ENCODE measurements at places on chromosomes 6 and 20.

DNA sequence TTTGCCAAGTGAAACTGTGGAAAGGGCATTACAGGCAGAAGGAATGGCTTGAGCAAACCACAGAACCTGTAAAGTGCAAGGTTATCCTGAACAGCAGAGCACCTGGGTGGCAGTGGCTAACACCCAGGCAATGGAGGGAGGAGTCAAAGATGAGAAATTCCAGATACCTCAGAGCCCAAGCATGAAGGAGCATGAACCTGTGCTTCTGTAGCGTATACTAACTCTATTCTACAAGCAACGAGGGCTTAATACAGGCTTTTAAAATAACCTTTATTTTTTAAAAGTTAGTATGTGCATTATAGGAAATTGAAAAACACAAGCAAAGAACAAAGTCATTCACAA is 77.0 kb downstream of the CNBD2 start:
- no peak for DNase-seq

- no peak for DNase-seq
These were observed 335.1 kb downstream of the BTBD3 start for GRCh38 chr20:12252793-12253192.

DNA sequence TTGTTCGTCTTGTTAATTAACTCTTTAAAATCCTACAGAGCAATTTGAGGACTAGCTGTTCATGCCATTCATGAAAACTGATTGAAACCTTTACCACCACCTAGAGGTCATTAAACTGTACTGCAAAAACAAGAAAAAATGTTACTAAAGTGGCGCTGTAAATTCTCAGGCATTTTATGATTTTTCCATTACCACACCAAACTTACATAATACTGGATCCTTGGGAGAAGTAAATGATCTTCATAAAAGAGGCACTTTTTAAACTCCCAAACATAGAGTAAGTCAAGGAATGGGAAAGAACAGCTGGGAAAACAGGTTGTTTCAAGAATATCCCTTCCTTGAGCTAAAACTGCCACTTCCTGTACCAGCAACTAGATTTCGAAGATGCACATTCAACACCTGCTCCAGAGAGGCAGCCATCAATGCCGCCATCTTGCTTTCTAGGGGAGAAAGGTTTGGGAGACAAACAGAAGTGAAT is 54.3 kb downstream of the MYLIP start:
- DNase-seq: peak; percentile 66

DNA sequence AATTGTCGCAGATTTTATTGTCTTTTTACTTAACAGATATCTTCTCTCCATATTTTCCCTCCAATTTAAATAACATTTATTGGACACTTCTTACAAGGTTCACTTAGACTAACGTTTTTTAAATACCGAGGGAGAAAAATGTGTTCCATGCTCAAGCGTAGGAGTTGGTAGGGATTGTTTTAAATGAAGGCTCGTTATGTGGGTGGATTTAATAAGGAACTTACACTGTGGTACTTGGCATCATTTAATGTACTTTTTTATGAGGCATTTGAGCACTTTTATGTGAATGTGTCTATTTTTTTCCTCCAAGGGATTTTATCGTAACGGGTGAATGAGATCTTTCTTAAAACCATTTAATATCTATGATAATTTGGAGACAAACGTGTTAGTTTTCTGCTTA is 125.0 kb upstream of the MTHFD1L start:
- DNase-seq: no peak

GRCh38 chr6:20112241-20112640 is 100.0 kb downstream of the MBOAT1 start:
- DNase-seq: no peak

GRCh38 chr6:116373300-116373699 is 2.6 kb downstream of the DSE start:
- no peak for DNase-seq

GRCh38 chr6:96013531-96013930 is 2.2 kb upstream of the FUT9 start:
- peak; percentile 45 for DNase-seq

DNA sequence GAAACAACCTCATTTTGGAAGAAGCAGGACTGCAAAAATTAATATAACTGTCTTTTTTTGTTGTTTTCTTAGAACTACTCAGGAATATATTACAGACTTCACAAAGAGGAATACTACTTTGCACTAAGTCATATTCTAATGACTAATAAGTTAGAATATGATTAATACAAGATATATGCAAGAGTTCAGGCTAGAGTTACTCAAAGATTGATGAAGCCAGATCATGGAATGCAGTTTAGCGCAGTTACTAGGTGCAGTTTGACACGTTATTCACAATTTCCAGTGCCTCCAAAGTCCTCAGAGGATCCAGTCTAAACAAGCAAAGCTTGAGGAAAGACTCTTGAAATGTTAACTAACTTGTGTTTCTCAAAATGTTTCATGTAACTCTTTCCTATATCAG is 1.2 kb upstream of the MYCT1 start:
- no peak for DNase-seq

DNA sequence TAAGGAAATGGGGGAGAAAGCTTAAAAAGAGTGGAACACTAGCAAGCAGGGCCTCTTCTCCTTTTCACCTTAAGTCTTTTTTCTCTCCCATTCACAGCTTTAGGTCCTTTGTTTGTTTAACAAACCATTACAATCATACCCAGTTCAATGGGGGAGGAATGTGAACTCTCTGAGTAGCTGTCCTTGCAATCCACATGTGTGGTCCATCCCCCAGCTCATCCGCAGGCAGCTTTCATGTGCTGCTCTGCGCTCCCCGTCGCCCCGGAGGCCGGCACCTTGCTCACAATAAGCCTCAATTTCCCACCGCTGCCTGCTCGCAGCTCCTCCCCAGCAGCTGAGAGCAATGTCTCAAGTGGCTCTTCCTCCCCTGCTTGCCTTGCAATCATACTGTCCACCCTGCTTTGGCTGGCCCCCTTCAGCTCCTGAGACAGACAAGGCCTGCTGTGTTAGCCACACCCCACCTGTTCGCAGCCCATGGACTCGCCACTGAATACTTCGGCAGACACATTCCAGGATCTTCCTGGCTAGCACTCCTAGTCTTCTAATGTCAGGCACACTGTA is 49.1 kb downstream of the PLAGL1 start:
- DNase-seq: no peak

GRCh38 chr6:72769459-72770125 is 147.7 kb downstream of the KCNQ5 start:
- DNase-seq: no peak

GRCh38 chr20:63091901-63092659 is 85.3 kb upstream of the BHLHE23 start:
- no peak for DNase-seq

GRCh38 chr20:10521836-10522235 is 86.7 kb downstream of the SLX4IP start:
- DNase-seq: no peak

DNA sequence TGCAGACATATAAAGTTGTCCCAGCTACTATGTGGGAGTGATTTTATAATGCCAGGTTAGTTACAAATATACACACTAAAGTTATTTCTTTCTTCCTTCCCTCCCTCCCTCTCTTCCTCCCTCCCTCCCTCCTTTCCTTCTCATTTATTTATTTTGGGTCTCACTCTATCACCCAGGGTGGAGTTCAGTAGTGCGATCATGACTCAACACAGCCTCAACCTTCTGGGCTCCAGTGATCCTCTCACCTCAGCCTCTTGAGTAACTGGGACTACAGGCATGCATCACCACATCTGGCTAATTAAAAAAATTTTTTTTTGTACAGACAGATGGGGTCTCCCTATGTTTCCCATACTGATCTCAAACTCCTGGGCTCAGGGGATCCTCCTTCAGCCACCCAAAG is 59.2 kb downstream of the PHF20 start:
- DNase-seq: no peak

GRCh38 chr6:127267646-127268625 is 1.3 kb downstream of the RNF146 start:
- DNase-seq: peak; percentile 81

DNA sequence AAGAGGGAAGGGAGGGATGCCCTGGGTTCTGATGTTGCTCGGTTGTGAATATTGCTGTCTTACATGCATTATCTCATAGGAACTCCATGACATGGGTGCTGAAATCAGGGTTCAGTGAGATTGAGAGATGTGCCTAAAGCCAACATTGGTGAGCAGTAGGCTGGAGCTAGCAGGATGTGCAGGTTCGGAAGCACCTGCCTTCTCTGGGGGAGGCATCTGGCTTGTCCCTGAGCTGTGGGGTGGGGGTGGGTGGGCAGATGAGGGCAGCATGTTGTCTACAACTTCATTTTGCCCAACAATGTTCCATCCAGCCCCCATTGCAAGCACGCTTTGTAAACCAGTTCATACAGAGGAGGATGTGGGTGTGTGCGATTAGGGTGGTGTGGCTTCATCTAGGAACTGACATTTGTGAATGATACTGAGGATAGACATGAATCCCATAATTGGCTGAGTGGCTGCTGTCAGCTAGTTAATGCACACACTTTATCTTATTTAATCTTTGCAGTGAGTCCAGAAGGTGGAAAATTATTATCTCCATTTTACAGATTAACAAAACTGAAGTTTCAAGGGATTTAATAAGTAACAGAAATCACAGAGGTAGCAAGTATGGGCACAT is 119.4 kb downstream of the SYNDIG1 start:
- no peak for DNase-seq

DNA sequence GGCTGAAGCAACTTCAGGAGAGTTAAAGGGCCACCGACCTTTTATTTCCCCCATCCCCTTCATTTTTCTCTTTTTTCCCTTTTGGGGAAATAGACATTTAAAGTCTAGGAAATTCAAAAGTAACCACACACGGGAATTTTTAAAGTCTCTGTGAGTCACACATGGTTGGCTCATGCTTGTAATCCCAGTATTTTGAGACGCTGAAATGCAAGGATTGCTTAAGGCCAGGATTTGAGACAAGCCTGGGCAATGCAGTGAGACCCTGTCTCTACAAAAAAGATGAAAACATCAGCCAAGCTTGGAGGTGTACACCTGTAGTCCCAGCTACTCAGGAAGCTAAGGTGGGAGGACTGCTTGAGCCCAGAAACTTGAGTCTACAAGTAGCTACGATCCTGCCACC is 34.2 kb downstream of the KATNA1 start:
- DNase-seq: no peak

DNA sequence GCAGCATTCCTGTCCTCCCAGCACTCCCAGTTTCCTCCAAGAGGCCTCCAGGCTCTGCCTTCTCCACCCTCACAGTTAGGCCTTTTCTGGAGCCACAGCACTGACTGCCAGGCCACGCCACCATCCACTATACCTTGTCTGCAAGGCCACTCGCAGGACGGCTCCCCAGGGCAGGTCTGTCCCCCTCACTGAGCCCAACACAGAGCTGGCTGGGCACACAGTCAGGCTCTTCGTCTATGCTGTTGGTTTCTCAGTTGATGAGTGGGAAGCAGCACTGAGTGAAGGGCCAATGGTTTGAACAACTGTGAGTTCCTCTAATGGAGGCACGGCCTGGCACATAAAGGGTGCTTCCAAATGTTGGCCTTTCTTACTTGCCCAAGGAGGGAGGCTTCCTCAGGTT is 95.2 kb downstream of the GRM4 start:
- DNase-seq: no peak

- DNase-seq: no peak
These were observed 21.3 kb downstream of the NPEPL1 start for GRCh38 chr20:58713801-58714339.

- DNase-seq: no peak
These were observed 51.5 kb downstream of the HBS1L start for GRCh38 chr6:135002974-135003703.

DNA sequence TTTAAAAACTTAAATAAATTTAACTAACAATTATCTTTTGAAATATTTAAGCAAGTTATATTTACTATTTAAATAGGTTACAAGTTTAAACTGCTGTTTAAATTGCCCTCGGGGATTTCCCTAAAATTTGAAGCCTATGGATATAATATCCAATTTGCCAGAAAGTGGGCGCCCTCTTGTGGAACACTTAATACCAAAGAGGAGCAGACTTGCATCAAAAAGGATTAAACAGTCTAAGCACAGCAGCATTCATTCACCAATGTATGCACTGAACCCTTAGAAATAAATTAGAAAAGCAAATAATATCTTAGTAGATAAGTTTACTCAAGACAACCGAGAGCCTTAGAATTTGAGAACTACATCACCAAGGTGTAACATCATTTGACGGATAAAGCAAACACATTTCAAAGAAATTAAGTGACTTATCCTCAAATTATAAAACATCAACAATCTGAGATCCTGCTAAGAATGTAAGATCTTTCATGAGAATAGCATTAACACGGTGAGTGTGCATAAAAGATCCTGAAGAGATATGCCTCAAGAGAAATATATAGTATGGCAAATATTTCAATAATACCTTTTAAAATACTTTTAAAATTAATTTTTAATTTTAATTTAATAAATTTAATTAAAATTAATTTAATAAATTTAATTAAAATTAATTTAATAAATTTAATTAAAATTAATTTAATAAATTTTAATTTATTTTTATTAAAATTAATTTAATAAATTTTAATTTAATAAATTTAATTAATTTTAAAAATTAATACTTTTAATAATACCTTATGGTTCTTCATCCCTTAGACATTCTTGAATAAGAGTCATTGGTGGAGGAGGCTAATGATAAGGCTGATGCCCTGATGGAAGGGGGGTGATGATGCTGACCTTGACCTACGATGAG is 11.5 kb upstream of the MEP1A start:
- peak; percentile 82 for DNase-seq

DNA sequence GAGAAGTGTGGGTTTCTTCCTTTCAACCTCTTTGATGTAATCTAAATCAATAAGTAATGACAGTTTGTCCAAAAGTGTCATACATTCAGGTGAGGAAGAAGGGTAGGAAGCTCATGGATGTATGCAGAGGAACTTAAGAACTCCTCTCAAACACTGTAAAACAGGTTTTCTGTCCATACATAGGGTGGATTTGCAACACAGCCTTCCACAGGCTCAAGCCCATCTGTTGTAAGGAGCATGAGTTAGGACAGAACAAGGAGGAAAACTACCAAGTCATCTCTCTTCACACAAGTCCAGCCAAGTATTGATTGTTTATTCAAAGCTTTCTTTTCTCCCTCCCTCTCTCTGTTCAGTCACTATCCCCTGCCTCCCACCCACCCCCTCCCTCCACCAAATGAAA is 49.0 kb upstream of the CDYL start:
- DNase-seq: no peak

Data from NCI-H69 (cell line).